ENCODE measurements at places on chromosomes 16 and 17. TPM values are rescaled to one million over a fixed set of nuclear protein-coding genes. Genes with fewer than 3 reads are reported as not detected.

Gene NEK8
- 7.1 TPM for total RNA-seq

GRCh38 chr17:45091778-45092425 is 30.8 kb downstream of the NMT1 start:
- no peak for DNase-seq

GRCh38 chr16:61547626-61548025 is 488.6 kb downstream of the CDH8 start:
- no peak for DNase-seq

GRCh38 chr17:31530391-31530985 is 139.0 kb downstream of the RAB11FIP4 start:
- DNase-seq, result no peak

DNA sequence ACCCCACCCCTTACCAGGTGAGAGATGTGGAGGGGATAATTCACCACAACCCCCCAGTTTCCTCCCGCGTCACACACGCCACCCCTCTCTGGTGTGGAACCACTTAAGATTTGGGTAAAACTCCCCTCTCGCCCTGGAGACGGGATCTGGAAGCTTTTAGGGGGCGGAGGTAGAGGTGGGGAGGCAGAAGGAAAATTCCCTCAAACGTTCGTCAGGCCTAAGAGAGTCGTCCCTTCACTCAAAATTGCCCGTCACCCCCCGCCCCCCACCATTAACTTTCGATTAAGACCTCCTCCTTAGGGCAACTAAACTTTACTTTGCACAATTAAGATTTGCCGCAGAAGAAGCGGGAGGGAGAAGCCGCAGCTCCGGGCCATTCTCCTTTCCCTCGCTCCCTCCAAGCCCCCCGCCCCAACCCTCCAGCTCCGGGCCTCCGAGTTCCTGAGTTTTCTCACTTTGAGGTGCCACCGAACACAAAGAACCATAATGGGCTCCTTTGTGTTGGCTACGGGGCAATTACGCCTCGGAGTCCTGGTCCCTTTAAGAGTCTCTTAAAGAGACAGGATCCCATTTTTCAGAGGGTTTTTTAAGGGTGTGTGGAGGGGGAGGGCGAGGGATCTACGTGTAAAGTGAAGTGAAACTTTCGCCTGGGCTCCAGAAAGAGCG is 985 bp upstream of the FZD2 start:
- DNase-seq, result peak; percentile 36

DNA sequence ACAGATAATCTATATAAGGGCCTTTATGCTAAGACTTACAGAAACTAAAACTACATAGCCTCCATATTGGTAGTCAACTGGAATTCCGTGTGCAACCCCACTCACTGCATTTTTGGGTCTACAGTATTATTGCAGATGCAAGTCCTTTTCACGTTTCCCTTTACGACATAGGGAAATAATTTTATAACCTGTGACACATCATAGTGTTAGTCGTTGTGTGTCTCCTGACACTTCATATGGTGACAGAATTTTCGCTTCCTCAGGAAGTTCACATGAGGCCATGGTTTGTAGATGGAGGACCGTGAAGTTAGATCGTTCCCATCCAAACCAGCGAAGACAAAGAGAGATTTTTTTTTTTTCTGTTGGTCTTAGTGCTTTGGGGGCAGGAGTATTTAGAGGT is 15.7 kb upstream of the MRC2 start:
- DNase-seq, result no peak

DNA sequence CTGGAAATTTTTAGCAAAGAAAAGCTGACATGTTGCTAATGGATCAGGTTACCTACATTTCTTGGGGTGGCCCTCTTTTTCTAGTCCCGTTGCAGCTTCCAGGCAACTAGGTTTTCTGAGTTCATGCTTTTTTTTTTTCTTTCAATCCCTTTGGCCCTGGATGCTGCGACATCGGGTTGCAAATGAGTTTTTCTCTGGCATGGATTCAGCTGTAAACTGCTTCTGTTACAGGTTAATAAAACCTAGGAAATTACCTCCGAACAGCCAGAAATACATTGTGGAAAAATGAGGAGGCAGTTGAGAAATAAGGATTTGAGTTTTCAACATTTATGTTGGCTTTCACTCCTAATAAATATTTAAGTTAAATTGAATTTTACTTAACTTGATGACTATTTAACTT is 149.8 kb upstream of the MAF start:
- no peak for DNase-seq

DNA sequence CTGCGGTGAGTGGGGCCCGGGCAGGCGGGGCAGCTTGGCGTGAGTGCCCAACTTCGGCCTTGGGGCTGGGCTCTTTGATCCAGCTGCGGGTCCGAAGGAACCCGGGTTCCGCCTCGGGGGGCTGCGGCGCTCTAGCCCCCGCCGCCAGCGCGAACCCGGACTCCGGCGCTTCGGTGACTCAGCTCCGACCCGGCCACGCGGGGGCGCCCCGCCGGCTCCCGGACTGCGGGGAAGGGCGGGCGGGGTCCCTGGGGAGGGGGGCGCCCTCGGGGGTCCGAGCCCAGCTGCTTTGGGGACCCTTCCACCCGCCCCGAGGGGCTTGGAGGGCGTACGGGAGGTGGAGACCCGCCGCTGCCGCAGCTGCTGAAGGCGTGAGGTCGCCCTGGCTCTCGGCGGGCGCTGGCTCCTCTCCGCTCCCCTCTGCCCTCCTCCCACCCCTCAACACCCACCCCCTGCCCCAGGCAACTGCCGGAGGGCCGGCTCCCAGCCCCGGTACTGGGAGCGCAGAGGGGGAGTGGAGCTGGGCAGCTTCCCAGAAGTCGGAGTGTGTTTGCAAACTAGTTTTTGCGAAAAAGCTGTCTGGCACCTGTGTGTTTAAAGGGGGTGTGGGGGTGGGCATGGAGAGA is 516 bp downstream of the CPNE2 start:
- DNase-seq, result peak; percentile 81

DNA sequence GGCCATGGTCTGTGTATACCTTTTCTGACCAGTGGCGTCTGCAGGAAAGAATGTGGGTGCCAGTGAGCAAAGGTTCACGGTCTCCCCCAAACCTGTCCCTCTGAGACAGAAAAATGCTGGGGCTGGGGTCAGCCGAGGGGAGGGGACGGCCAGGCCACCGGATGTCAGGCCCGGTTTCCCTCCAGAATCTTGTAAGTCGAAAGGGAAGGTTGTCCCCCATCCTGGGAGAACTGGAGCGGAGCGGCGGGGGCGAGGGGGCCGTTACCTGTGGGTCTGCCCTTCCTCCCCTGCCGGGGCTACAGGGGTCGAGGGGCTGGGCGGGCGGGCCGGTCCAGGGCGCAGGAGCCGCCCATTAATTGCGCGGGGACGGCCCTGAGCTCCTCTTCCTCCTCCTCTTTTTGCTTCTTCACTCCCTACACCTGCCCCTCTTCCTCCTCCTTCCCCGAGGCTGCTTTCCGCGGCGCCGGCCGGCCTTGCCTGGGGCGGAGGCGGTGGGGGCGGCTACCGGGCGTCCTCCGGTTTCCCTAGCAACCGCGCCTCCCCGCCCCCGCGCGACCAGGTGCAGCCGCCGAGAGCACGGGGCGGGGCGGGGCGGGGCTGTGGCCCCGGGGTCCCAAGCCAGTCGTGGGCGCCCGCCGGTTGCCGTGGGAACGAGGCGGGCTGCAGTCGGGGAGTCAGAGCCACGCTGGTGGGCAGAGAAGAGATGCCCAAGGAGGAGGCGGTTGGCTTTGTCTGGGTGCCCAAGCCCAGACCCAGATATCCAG is at the start of gene MARCHF10:
TSS of gene MARCHF10 (minus strand) at position 503 of the 764 bp plus-strand sequence. CDS start 6,579 bp downstream, outside the sequence.
- peak; percentile 43 for DNase-seq

Gene SLC38A8
- not detected for total RNA-seq

Gene KRT12
- not detected for total RNA-seq

Gene CACNG3
- not detected for total RNA-seq

Gene CHCT1
- not detected for total RNA-seq

DNA sequence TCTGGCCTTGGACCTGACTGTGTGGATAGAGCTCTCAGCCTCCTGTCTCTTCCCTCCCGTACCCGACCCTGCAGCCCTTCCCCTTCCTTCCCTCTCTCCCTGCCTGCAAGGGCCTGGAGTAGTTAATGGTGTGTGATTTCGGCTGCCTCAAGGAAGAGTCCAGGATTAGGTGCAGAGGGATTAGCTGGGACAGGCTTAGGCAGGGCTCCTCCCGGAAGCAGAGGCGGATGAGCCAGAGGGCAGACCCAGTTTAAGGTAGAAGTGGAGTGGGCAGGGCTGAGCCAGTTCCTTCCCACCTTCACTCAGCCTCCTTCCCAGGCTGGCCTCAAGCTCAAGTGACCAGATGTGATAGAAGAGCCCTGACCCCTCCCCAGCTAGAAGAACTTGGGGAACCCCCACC is 16.8 kb downstream of the GUCY2D start:
- no peak for DNase-seq

GRCh38 chr17:77280304-77281121 is 139.7 kb downstream of the SEC14L1 start:
- DNase-seq, result no peak

DNA sequence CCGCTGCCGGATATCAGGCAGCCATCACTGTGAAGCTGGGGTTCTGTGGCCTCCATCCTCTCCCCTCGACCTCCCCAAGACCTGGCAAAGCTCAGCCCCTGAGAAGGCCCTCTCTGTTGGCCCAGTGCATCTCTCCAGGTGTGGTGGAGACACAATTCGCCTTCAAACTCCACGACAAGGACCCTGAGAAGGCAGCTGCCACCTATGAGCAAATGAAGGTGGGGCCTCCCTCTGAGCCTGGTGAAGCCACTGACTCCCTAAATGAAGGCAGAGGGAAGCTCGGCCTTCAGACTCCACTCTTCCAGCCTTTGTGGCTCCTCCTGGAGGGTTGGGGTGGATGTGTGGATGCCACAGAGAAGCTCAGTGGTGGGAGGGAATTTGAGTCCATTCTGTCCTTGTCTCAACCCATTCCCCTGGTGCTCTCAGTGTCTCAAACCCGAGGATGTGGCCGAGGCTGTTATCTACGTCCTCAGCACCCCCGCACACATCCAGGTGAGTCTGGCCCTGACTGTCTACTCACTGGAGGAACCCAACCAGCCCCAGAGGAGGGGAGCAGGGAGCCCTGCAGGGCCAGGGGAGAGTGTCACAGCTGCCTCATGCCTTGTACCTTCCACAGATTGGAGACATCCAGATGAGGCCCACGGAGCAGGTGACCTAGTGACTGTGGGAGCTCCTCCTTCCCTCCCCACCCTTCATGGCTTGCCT is 1.7 kb upstream of the MRM1 start:
- no peak for DNase-seq

Gene CD68
- total RNA-seq, result 33.9 TPM

GRCh38 chr16:68242926-68243858 is 2.0 kb upstream of the PLA2G15 start:
- no peak for DNase-seq

- DNase-seq, result no peak
These were observed 37.7 kb downstream of the C16orf78 start for GRCh38 chr16:49411121-49411970.

Gene GNG13
- not detected for total RNA-seq

Gene IRX5
- not detected for total RNA-seq

Gene PERCC1
- total RNA-seq, result 0.57 TPM

DNA sequence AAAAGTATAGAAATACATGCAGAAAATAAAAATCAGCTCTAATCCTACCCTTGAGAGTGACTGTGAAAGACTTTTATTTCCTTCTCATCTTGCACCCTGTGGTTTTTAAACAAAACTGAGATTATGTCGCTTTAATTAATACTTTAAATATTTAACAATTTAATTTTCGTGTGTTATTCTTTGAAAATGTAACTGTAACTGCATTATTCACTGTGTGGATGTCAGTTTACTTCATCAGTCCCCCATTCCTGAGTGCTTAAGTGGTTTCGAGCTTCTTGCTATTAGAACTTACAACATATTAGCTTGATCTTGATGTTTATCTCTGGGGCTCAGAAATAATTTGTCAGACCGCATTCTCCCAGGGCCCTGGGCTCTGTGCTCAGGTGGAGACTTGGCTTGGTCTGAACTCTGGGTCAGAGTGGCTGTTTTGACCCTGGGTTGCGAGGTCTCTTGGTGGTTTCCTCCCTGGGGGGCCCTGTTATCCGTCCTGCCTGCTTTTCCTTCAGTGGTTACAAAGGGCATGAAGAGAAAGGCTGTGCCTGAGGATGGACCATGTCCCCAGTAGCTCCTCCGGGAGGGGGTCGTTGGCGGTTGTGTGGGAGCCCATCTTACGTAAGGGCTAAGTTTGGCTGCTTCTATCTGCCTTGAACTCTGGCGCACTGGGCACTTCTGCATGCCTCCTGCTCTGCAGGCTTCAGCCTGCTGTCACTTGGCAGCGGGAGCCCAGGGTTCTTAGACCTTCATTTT is 25.7 kb downstream of the AKAP1 start:
- DNase-seq, result no peak
